ENCODE measurements at places on chromosomes 4 and X. TPM values are rescaled to one million over a fixed set of nuclear protein-coding genes. Genes with fewer than 3 reads are reported as not detected.

Gene MBNL3
- total RNA-seq = 50.4 TPM

DNA sequence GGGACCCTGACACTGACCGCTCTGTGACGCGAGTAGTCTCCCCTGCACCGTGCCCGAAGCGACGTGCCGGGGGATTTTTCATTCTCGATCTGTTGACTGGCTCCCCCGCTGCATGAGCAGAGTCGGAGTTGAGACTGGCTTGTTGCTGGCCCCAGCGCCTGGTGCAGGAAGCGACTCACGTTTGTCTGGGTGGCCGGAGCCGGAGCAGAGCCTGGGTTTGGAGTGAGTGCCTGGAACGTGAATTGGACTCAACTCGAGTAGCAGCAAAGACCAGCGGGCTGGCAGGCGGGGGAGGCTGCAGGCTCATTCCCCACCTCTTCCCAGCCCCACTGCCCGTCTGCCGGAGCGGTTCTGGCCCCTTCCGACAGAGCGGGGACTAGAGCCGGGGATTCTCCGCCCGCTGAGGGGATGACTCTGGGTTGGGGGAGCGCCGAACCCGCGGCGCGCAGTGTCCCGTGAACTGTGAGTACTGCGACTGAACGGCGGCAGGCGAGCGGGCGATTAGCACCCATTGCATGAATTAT lies 554 bp downstream of the PCDH7 start:
- no peak for DNase-seq

DNA sequence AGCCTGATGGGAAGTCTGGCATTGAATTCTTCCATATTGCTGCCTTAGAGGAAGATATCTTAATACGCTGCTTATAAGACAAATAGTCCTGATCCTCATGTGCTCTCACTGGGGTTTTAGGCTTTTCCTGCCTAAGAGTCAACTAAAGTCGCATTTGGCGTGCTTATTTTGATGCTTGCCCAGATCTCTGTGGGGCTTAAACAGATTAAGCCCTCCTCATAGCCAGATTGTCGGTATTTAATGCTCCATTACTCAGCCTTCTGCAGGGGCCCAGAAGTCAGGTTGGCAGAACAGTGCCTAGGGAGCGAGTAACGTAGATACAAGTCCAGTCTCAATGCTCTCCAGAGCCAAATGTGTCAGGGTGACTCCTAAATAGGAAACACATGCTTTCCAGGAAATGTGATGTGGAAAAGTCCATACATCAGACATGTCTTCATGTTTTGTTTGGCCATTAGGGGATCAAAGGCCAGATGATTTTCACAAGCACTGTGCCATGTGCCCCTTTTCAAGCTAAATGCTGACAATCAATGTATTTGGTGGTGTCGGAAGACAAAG lies 262.8 kb downstream of the PRDM5 start:
- DNase-seq = no peak

GRCh38 chr4:128380306-128380705 lies 92.7 kb upstream of the PGRMC2 start:
- DNase-seq = no peak

- DNase-seq = no peak
These were observed 222.8 kb downstream of the TRAM1L1 start for GRCh38 chr4:116862592-116862991.

Gene UGT2B11
- not detected for total RNA-seq

GRCh38 chrX:94831364-94831763 lies 1157.4 kb downstream of the FAM133A start:
- no peak for DNase-seq

- DNase-seq = no peak
These were observed 37.8 kb upstream of the PSAPL1 start for GRCh38 chr4:7472442-7473013.

DNA sequence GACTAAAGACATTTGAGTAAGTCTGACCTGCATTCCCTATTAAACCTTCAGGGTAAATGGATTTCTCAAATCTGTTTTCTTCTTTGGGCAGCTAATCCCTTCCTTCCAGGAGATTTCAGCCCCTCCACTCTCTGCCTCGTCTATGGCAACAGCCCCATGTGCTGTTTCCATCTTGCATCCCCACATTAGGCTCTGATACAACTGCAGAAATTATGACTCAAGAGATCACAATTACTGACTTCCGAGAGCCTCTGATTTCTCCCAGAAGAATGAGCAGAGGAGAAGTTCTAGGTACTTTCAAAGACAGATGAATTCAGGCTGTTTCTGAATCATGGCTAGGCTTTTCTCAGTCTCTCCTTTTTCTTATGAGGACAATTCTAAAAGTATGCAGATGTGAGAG lies 38.7 kb downstream of the RAI2 start:
- DNase-seq = no peak

- no peak for DNase-seq
These were observed 105.7 kb downstream of the HMX1 start for GRCh38 chr4:8765631-8766590.

Gene NAA11
- not detected for total RNA-seq
